Ovary (tissue), 10 donors: ENCODE measurements at places on chromosomes 3 and 15. TPM values are rescaled to one million over a fixed set of nuclear protein-coding genes. Genes with fewer than 3 reads are reported as not detected.

Gene MESP2
- not detected for total RNA-seq

Gene GPR62
- 0.51 TPM for total RNA-seq

Gene TAGLN3
- total RNA-seq = not detected

Gene APBA2
- total RNA-seq = 0.53 TPM

Gene RLBP1
- total RNA-seq = not detected

Gene ZNF774
- 2.6 TPM for total RNA-seq

Gene DPPA4
- not detected for total RNA-seq

Gene SEMA5B
- total RNA-seq = 0.28 TPM

Gene LDHAL6B
- total RNA-seq = not detected

Gene DMXL2
- 12.3 TPM for total RNA-seq

Gene MYO5A
- 10.6 TPM for total RNA-seq

Gene XIRP1
- not detected for total RNA-seq

Gene GOLIM4
- 28.5 TPM for total RNA-seq

Gene IGSF10
- total RNA-seq = 34.3 TPM

Gene CYP1A2
- not detected for total RNA-seq

Gene TMCO5A
- total RNA-seq = not detected

Gene CADPS
- total RNA-seq = 2.8 TPM

Gene C3orf20
- total RNA-seq = not detected

Gene SLC24A5
- total RNA-seq = not detected

Gene C3orf80
- 0.32 TPM for total RNA-seq

Gene SSR3
- total RNA-seq = 160 TPM

Gene STRA6
- total RNA-seq = 0.87 TPM

Gene EAF1
- total RNA-seq = 11.9 TPM

Gene FBXO40
- 1.2 TPM for total RNA-seq

Gene CDHR4
- 37.7 TPM for total RNA-seq

Gene DYNC1LI1
- 25.7 TPM for total RNA-seq

Gene IL5RA
- not detected for total RNA-seq

Gene TGM5
- total RNA-seq = not detected

Gene ALDH1A2
- total RNA-seq = 120 TPM

Gene AQP9
- 0.40 TPM for total RNA-seq
